ELF-1 (cell line): ENCODE measurements at places on chromosomes 7 and 10.

DNA sequence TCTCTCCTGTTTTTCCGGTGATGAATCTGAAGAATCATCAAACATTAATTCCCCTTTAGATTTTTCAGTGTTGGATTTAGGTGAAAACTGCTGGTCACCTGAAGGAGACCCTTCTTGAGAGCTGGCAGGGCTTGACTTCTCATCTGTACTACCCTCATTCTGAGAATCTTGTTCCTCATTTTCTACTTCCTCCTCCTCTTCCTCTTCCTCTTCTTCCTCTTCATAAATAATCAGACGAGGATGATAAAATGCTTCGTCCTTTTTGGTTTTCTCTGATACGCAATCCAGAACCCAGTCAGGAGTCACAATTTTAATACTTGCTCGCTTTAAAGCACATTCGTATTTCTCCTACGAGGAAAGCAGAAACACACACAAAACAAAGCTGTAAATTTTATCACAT, 26.9 kb downstream of the PAXIP1 start:
- DNase-seq = no peak

DNA sequence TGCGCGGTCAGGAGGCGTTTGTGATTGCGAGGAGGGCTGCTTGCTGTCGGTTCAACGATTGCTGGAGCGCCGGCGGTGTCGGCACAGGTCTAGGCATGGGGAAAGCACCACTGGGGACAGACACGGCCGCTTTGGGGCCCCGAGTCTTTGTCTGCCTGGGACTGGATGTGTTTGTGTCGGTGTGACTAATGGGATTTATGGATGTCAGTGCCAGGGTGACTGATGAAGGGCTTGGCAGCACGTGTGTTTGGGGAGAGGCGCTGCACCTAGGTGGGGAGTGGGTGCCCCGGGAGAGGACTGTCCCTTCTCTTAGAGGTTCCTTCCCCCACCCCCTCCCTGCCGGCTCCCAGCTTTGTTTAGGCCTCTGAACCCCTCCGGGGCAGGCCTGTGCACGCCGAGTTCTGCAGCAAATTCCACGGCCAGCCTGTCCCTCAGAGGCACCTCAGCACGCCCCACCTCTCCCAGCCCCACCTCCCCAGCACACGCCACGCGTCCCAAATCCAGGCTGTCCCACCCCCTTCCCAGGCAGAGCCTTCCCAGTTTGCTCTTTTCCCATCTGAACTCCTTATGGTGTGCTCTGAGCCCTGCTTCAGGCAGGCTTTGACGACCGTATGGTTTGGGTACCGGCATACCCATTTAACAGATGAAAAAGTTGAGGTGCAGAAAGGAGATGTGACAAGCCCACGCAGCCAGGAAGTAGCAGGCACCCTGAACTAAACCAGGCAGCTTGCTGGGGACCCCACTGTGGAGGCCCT, 6.4 kb upstream of the TNRC18 start:
- DNase-seq = peak; percentile 72

DNA sequence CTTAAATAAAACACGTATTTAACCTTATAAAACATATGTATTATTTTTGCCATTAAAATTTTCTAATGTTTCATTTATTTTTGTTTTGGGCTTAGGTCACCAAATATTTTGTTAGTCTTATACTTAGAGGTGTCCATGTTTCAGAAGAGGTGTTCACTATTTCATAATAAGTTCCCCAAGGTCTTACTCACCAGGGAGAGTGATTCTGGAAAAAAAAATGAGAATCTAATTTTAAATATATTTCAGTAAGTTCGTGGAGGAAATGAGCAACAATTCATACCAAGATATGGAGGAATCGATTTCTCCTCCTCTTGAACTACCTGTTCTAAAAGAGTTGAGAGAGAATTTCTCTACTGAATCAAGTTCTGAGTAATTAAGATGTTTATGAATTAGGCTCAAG, 271.6 kb upstream of the SLC26A5 start:
- DNase-seq = no peak

- DNase-seq = no peak
Observed at GRCh38 chr10:4041635-4042034, 256.6 kb upstream of the KLF6 start.

GRCh38 chr10:119412244-119413092, 130.1 kb downstream of the RGS10 start:
- DNase-seq = no peak
